ENCODE measurements at places on chromosomes 3 and 15. TPM values are rescaled to one million over a fixed set of nuclear protein-coding genes. Genes with fewer than 3 reads are reported as not detected.
A peak's percentile ranks its signal among the peaks of the same experiment; 100 is the strongest.

DNA sequence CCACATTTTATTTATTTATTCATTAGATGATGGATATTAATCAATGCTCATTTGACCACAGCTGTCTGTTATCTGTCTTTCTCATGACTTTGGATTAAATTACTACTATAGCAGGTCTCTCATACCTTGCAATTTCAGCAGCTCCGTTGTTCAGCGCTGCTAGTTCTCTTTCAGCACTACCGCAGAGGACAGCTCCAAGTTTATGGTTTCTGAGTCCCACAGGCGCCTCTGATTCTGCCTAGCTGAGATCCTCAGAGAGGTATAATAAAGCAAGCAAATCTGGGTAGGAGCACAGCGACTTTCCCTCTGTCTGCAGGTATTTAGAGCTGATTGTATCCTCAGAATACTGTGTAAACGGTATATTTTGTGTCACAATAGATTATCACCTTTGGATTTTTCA, 204.9 kb downstream of the CNTN4 start:
- no peaks in the 10 kb centered on the region for H3K4me1 ChIP-seq
- no peak for DNase-seq
- no peak overlapping the region for H3K27ac ChIP-seq
- H3K4me3 ChIP-seq = no peak overlapping the region

DNA sequence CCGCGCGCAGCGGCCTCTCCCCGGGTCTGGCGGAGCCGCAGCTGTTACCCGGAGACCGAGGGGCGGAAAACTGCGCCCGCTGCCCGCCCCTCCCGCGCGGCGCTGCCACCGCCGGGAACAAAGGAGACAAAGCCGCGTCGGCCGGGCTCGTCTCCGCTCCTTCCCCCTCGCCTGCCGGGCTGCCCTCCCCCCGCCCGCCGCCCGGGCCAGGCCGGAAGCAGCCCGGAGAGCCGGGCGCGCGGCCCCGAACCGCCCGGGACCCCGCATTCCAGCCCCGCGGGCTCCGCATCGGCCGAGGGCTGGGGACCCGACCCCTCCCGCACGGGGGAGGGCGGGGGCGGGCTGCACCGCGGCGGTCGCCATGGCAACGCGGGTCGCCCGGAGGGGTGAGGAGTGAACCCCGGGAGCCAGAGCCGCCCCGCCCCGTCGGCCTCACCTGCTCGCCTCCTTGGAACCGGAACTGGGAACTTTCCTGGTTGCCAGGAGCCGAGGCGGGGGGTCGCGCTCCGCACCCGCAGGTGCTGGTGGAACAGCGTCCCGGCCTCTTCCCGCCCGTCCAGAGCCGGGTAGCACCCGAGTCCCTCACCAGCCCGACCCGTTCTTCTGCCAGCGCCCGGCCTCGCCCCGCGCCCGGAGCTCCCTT, 448 bp downstream of the PLXNB1 start:
- no peak overlapping the region for H3K27ac ChIP-seq
- H3K27me3 ChIP-seq = no peaks in the 10 kb centered on the region
- peak overlapping the region; percentile 83 for H3K4me3 ChIP-seq
- DNase-seq = peak; percentile 75
- H3K4me1 ChIP-seq = peaks cover 12% of the 10 kb centered on the region

Gene WNT7A
- 9.6 TPM for total RNA-seq

Gene DTX3L
- total RNA-seq = 40.6 TPM

- no peak for DNase-seq
- peaks cover 70% of the 10 kb centered on the region for H3K4me1 ChIP-seq
- peak overlapping the region; percentile 46 for H3K4me3 ChIP-seq
- H3K36me3 ChIP-seq = peaks cover 22% of the 10 kb centered on the region
These were observed 1.4 kb upstream of the FOXB1 start for GRCh38 chr15:60002528-60003218.

Gene LRRN1
- total RNA-seq = 6.9 TPM
